ENCODE measurements at places on chromosomes 11 and 22. TPM values are rescaled to one million over a fixed set of nuclear protein-coding genes. Genes with fewer than 3 reads are reported as not detected.

The YAP1 gene
- polyA plus RNA-seq = 74.0 TPM

The CECR2 gene
- polyA plus RNA-seq = 23.2 TPM

The TNNT3 gene
- polyA plus RNA-seq = 9,432 TPM

The RCOR2 gene
- polyA plus RNA-seq = 11.5 TPM

The LRRC75B gene
- polyA plus RNA-seq = 6.2 TPM

- DNase-seq = no peak
Observed at GRCh38 chr11:56843816-56844215, 95.3 kb upstream of the OR9G4 start.

DNA sequence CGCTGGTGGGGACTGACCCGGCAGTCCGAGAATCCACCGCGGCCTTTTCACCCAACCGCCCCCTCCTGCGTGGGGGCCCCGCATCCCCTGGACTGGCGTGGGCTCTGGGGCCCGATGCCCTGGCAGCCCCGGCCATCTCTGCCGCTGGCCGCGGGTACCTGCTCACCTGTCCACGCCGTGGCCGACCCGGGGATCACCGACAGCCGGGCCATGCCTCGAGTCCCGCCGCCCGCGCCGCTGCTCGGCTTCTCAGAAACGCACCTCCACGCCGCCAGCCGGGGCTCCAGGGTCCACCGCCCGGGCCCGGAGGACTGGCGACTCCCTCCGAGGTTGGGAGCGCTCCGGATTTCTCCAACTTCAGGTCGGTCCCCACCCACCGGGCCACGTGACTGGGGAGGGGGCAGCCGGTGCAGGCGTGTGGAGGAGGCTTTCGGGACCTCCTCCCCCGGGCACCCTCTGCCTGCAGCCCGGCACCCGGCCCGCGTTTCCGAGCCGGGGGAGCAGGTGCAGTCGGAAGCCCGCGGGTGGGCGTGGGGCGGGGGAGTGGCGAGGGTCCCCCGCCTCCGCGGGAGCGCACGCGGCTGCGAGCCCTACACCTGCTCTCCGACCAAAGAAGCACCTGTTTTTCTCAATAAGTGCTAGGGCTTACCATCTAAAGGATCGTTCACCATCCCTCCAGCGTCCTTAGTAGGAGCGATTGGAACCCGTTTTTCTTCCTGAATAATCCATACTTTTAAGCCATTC is 554 bp upstream of the NRIP3 start:
- DNase-seq = no peak

- DNase-seq = no peak
Observed at GRCh38 chr11:47348859-47349258, 3.6 kb downstream of the MYBPC3 start.

- no peak for DNase-seq
Observed at GRCh38 chr11:110921742-110922521, 209.7 kb upstream of the ARHGAP20 start.

DNA sequence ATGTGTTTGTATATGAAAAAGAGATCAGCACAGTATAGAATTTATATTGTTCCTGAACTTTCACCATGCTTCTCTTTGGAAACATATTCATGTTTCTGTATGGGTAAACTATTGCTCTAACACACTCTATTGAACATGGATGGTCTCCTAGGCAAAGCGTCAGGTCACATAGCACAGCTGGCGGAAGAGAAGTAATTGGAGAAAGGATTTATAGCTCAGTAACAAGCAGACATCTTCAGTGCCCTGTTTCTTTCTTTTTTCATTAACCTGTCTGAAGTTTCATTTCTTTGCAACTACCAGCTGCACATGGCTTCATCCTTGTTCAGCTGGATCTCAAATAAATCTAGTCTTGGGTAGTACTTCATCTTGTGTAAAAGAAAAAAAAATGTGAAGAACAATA is 84.4 kb upstream of the TRPC6 start:
- no peak for DNase-seq

GRCh38 chr11:130129922-130130321 is 29.7 kb upstream of the ST14 start:
- no peak for DNase-seq

- DNase-seq = no peak
Observed at GRCh38 chr22:44205516-44206329, 25.0 kb downstream of the PARVG start.

DNA sequence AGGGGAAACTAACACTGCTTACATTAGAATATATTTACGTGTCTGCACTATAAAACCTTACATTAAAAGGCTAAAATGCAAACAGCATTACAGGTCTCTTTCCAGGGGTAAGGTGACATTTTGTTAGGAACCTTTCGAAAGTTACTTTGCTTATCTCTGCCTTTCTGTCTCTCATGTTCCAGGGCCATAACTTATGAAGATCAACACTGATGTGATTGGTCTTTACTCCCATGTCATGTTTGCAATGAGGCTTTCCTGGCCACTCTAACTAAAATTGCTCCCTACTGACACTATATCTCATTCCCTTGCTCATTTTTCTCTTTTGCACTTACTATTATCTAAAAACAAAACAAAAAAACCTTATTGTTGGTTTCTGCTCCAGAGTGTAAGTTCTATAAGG is 119.0 kb downstream of the JRKL start:
- DNase-seq = no peak

DNA sequence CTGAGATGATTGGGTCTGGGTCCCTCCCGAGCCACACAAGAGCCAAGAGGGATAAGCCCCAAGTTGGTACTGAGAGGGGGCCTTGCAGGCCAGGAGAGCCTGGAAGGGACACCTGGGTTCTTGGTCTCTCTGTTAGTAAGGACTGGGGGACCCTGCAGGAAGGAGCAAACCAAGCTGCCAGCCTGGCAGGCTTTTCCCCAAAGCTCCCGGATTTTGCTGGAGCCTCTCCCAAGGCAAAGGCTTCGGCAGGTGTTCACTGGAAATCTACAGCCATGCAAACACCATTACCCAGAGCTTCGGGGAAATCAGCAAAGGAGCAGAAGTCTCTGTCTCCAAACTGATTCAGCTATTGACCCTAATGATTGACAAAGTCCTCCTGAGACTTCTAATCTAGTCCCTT is 527.9 kb downstream of the BUD13 start:
- DNase-seq = no peak

GRCh38 chr11:130146796-130147195 is 12.8 kb upstream of the ST14 start:
- DNase-seq = peak; percentile 29

GRCh38 chr11:78256962-78257361 is 68.2 kb downstream of the USP35 start:
- no peak for DNase-seq

DNA sequence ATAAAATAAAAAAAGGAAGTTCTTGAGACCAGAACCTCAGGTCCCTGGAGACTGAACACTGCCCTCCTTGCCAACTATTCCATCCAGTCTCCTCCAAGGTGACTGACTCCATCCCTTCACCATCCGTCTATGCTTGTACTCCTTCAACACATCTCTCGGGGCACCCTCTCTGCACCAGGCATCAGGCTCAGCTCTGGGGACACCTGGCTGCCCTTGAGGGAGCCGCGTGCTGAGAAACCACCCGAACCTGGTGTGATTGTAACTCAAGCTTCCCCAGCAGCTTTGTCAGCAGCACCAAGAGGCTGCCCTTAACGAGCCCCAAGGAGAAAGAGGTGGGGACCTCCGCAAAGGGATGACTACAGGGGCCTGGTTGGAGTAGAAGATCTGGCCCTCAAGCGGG is 1.7 kb downstream of the PTPN5 start:
- no peak for DNase-seq

DNA sequence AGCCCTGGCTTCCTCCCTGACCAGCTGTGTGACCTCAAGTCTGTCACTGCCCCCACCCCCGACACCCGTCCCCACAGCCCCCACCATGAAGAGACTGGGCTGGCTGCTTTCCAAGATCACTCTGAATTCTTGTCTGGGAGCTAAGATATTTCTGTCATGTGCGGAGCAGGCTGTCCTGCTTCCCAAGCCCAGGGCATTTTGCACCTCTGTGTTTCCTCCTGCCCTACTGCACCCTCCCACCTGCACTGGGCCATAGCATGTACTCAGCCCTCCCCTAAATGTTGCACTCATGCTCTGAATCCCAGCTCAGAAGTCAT is 30.3 kb upstream of the MYEOV start:
- no peak for DNase-seq

DNA sequence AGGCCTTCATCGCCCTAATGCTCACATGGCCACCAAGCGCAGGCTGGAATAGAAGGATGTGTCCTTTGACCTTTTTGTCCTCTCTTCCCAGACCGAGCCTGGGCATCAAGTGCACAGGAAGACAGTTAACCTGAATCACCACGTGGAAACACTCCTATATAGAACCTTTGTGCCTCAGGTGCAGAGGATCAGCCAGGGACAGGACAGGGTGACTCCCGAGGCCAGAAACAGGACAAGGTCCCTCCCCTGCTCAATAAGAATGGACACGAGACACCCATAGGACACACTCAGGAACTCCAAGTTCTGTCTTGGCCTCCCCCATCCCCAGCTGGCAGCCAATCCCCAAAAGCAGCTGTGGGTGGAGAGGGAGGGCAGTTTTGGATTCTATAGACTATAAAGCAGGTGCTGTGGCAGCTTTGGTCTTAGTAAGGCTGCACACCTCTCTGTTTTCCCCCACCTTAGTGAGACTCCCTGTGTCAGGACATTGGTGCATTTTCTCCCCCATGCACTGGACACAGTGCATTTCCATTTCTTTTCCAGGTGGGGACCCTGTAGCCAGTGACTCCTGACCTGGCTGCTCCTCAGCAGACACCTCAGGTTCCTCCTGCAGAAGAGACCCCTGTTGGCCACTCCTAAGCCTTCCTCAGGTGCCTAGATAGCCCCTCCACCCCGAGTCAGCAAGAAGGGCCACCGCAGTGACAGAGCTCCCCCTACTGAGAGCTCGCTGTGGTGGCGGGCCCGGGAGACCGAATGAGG is 43.6 kb upstream of the POU2AF1 start:
- no peak for DNase-seq

Measured in forelimb muscle (tissue), 1 donor.